ENCODE measurements at places on chromosomes 13 and 19. TPM values are rescaled to one million over a fixed set of nuclear protein-coding genes. Genes with fewer than 3 reads are reported as not detected.

LILRA1 gene
- total RNA-seq, result not detected

POU4F1 gene
- 0.31 TPM for total RNA-seq

SOX1 gene
- 15.7 TPM for total RNA-seq

MCOLN1 gene
- 13.1 TPM for total RNA-seq

TEX101 gene
- total RNA-seq, result not detected

ZNF442 gene
- total RNA-seq, result 6.6 TPM

KMT5C gene
- total RNA-seq, result 15.0 TPM

ARID3A gene
- 11.3 TPM for total RNA-seq

CASP14 gene
- total RNA-seq, result not detected

IFT88 gene
- total RNA-seq, result 36.6 TPM

CBARP gene
- 15.3 TPM for total RNA-seq

CYP4F2 gene
- total RNA-seq, result not detected

CEACAM16 gene
- not detected for total RNA-seq

ZSWIM4 gene
- 17.5 TPM for total RNA-seq

EEF1AKMT1 gene
- 9.4 TPM for total RNA-seq

PNMA8B gene
- total RNA-seq, result 14.4 TPM
